ENCODE measurements at places on chromosomes 4 and X.

GRCh38 chr4:142832022-142832421 is 14.1 kb downstream of the INPP4B start:
- DNase-seq, result no peak

DNA sequence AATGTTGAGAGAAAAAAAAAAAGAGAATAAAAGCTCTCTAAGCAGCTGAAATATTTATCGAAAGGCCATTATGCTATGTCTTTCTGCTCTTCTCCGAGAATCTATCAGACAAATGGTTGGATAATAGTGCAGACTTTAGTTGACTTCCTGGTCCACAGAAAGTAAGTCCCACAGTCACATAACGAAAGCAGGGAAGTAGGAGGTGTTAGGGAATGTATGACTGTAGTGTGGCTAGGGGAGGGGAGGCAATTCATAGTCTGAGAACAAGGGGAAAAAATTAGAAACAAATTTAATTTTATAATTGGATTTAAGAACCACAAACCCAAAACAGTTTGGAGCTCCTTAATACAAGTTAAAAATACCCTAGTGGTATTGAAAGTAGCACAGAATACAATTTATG is 79.7 kb upstream of the VEGFC start:
- no peak for DNase-seq

GRCh38 chrX:106726485-106727437 is at the start of gene RNF128:
Gene RNF128, plus strand, starts transcription at chrX:106726701. Its CDS starts 213 bp downstream, at chrX:106726914.
- DNase-seq, result peak; percentile 17

DNA sequence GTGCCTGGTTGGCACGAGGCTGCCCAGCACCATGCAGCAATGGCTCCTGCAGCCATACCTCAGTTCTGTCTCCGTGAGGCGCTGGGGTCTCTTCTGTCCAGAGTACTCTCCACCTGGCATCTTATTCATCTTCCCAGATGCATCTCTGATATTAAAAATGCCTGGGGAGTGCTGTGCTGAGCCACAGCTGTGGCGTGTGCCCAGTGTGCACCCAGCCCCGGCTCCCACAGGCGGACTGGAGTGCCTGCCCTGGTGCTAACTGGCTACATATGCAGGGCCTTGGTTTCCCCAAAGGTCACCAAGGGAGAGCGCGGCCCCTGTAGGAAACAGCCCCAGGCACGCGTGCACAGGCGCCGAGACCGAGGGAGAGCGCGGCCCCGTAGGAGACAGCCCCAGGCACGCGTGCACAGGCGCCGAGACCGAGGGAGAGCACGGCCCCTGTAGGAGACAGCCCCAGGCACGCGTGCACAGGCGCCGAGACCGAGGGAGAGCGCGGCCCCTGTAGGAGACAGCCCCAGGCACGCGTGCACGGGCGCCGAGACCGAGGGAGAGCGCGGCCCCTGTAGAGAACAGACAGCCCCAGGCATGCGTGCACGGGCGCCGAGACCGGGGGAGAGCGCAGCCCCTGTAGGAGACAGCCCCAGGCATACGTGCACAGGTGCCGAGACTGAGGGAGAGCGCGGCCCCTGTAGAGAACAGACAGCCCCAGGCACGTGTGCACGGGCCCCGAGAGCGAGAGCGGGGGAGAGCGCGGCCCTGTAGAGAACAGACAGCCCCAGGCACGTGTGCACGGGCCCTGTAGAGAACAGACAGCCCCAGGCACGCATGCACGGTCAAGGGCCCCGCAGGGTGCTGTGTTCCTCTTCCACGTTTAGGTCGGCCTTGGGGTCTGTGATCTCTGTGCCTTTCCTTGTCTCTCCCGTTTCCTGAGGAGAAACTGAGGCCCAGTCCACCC is 14.5 kb downstream of the TMEM175 start:
- no peak for DNase-seq

DNA sequence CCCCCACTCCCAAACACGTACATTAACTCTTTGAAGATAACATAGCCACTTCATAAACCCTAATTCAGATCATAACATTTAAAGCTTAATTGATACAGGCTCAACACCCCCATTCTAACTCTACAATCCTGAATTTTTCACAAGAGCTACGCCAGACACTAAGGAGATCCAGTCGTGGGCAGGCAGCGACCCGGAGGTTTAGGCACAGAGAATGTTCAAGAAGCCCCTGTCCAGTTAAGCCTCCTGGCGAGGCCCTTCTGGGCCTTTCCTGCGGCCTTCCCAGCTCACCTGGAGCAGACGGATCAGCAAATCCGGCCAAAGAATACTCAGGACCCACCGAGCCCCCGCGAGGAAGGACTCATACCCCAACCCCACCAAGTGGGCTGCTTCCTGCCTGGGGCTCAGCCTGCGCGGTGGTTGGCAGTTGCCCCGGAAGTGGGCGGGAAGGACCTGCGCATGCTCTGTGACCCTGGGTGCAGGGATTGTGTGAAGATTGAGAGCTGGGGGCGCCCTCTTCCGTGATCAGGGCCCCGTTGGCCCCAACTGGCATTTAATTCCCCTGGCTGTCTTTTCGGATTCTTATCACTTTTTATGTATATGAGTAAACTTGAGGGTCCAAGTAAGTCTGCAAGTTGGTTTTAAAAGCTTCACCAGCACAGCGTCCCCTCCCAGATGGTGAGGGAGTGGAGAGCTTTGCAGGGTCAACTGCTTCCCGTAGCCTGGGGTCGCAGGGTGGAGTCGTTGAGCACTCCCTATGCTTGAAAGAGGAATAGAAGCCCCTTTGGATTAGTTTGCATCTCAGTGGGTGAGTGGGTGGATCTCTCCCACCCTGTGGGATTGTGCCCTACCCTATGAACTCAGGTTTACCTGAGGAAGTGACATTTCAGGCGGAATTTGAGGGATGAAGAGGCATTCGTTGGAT is at the start of gene TRIM61:
TSS of gene TRIM61 (minus strand) at position 415 of the 922 bp plus-strand sequence. CDS start 7,655 bp downstream, outside the sequence.
- DNase-seq, result no peak

GRCh38 chr4:134687646-134688628 is 486.3 kb upstream of the PABPC4L start:
- DNase-seq, result no peak

- no peak for DNase-seq
These were observed 494.5 kb downstream of the CFAP47 start for GRCh38 chrX:36414056-36414455.

DNA sequence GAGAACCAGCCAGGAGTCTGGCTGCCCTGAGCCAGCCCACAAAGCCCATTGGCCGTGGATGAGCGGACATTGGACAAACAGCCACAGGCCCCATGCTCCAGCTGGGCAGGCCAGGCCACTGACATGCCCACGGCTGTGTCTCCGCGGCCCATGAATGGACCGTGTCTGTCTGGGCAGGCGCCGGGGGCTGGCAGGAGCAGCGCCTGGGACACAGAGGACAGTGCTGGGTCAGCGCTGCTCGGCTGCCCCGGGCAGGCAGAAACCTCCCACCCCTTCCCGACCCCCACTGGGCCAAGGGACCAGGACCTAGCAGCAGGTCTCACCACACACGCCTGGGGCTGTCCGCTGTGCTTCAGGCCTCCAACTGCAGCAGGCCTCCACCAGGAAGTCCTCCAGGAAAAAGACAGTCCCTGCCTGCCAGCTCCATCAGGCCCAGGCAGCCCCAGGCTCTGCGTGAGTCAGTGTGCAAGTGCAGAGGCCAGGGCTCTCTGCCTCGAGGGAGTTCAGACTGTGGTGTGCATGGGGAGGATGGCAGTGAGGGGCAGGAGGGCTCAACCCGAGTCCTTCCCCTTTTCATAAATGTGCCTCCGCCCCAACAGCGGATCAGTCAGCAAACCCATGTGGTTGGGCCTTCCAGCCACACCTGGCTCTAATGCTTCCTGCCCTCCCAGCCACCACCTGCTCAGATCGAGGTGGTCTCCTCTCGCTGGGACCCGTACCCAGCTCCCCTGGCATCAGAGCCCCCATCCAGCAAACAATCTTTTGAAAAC is 17.2 kb upstream of the FGFR3 start:
- DNase-seq, result no peak

DNA sequence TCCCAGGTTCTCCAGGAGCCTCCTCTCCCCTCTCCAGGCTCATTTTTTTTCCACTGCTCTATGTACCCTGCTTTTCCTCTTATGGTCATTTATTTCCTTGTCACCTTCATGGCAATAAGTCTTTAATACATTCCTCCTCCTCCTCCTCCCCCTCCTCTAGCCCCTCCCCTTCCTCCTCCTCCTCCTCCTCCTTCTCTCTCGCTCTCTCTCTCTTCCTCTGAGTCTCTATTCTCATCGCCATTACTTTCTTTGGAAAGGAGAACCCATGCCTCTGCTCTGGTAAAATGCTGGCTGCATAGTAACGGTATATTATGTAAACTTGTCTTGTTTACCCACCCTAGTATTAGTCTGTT is 35.7 kb downstream of the ARHGAP24 start:
- no peak for DNase-seq

DNA sequence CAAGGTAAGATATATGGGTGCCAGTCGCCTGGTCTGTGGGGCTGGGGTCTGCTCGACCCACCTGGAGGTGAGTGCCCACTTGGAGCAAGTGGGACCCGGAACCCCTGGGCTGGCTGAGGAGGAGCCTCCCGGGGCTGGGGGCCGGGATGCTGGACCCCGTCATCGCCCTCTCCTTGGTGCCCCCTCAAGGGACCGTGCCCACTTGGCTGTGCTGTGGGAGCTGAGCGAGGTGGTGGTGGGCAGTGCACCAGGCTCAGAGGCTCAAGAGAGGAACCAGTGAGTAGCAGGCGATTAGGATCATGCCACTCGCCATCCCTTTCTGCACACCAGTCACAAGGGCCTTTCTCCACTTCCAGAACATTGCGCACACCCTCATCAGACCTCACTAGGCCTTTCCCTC is 203.8 kb upstream of the PSAPL1 start:
- no peak for DNase-seq

DNA sequence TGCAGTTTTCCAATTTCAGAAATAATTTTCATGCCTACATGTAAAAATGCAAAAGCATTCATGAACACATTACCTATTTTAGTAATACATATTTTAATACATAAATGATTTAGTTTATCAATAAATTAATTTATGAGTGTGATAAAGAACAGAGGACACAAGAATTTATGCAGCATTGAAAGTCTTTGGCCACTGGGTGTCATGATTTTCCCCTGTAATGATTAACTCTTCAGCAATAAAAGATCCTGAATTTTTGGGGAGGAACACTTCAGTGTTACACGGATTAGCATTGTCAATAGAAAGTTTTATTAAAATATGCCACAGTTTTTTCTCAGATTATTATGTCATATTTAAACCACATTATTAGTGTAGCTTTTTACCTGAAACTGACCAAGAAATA is 8.6 kb upstream of the VCX2 start:
- DNase-seq, result no peak

GRCh38 chr4:94407846-94408245 is 43.9 kb upstream of the PDLIM5 start:
- DNase-seq, result no peak

DNA sequence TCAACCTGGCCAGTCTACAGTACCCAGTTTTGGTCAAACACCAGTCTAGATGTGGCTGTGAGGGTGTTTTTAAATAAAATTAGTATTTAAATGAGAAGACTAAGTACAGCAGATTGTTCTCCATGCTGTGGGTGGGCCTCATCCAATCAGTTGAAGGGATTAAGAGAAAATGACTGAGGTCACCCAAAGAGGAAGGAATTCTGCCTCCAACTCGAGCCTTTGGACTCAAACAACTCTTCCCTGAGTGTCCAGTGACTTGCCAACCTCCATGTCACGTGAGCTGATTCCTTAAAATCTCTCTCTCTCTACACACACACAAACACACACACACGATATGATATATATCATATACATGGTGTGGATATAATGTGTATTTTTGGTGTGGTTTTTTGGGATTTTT is 10.0 kb downstream of the TREX2 start:
- no peak for DNase-seq

- DNase-seq, result peak; percentile 25
These were observed 9.1 kb downstream of the ELF2 start for GRCh38 chr4:139167774-139168444.

DNA sequence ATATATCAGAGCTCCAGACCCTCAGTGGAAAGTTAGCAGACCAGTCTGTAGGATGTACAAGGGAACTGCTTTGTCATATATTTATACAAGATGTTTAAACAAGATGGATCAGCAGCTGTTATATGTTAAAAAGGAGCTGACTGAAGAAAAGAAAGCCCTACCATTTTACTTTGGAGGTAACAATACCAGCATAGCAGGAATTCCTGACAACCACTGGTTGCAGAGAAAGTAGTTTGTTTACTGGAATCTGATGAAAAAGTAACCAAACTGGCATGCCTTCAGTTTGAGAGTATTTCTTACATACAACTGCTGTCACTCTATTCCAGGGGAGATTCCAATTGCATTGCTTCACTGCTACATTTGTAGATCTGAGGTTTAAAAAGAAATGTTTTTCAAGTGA is 49.5 kb upstream of the GABRQ start:
- DNase-seq, result no peak

- no peak for DNase-seq
These were observed 3.3 kb downstream of the RELL1 start for GRCh38 chr4:37682701-37683401.

DNA sequence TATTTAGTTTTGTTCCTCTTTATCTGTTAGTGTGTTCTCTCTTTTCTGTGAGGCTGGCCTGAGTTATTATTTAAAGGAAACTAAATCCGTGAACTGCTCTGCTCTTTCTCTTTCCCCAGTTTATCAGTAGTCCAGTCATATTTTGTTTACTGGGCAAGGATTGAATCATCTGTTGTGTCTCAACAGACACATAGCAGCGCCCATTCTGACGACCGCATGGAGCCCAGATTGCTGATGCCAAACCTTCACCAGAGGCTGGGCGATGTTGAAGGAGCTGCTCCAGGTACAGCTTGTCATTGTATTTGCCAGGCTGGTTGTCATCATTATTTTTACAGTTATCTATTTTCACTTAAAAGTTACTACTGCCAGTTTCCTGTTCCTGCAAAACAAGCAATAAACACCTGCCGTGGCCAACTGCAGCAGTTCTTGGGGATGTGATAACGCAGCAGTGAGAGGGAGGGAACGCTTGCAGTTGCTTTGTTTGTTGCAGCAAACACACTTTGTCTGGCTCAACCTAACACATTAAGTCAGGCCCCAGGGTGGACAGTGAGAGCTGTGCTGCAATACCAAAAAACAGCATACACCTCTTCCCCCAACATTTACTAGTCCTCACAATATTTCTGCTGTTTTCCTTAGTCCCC is 10.1 kb downstream of the REELD1 start:
- peak; percentile 7 for DNase-seq
